ENCODE measurements at places on chromosomes 5 and 9.

DNA sequence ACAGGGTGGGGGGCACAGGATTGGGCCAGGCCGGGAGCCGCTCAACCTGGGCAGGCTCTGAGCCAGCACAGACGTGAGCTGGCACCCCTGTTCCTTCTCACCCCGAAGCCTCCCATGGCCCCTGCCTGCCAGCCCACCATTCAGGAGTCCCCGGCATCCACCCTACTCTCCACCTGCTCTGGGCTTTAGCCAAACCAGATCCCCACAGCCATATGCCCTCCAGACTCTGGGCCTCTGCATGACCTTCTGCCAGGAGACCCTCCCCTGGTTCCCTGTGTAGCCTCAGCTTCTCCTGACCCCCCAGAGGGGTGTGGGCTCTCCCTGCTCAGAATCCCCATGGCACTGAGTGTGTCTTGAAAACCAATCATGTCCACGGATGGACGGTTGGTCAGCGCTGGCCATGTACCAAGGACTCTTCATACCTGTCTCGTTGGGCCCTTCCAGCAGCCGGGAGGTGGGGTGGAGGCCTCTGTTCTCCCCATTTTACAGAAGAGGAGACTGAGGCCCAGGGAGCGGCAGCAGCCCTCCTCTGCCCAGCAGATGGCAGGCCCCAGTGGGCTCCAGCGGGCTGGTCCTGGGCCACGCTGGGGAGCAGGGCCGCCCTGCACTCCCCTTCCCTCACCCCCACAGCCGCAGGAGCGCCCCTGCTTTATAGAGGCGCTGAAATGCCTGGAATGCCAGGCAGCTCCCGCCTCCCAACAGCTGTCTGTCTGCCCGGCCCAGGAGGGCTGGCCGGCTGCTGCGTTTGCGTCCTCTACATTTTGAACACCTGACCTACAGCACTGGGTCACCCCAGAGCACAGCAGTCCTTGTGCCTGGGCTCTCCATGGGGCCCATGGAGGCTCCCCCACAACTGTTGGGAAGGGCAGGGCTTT lies 3.5 kb upstream of the MYMK start:
- DNase-seq, result no peak

- DNase-seq, result no peak
These were observed 54.1 kb downstream of the AP3S1 start for GRCh38 chr5:115895821-115896220.

- no peak for DNase-seq
These were observed 207.0 kb upstream of the ACO1 start for GRCh38 chr9:32177396-32177795.

DNA sequence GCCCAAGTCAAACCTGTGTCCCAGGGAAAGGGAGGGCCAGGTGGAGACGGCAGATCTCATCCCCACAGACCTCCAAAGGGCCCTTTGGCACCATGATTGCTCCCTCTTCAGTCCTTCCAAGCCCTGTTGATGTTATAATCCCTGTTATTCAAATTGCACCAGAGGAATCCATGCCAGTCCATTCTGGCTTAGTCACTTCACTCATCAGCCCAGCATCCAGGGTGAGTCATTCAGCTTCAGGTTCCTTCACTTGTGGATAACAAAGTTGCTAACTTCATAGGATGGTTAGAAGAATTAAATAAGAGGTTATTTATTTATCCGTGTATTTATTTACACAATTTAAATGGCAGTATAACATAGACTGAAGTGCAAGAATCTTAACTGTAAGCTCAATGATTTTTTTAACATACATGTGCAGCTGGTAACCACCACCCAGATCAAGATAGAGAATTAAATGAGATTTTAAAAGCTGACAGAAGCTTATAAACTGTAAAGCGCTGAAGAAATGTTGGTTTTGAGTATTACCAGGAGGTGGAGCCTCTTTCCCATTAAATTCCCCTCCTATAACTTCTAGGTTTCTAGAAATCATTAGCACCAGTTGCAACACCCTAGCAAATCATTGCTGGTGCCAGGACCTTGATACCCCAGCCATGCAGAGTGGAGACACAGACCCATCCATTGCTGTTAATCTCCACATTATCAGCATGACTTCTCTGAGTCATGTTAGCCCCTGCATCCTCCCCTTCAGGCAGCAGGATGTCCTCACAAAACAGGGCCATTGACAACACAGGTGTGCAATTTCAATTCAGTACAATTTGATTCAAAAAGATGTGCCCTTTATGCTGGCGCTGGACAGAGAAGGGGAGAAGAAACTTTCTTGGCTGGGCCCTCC lies 77.4 kb downstream of the SEC61B start:
- DNase-seq, result no peak

- DNase-seq, result no peak
These were observed 15.6 kb upstream of the SPATA24 start for GRCh38 chr5:139419226-139420192.

DNA sequence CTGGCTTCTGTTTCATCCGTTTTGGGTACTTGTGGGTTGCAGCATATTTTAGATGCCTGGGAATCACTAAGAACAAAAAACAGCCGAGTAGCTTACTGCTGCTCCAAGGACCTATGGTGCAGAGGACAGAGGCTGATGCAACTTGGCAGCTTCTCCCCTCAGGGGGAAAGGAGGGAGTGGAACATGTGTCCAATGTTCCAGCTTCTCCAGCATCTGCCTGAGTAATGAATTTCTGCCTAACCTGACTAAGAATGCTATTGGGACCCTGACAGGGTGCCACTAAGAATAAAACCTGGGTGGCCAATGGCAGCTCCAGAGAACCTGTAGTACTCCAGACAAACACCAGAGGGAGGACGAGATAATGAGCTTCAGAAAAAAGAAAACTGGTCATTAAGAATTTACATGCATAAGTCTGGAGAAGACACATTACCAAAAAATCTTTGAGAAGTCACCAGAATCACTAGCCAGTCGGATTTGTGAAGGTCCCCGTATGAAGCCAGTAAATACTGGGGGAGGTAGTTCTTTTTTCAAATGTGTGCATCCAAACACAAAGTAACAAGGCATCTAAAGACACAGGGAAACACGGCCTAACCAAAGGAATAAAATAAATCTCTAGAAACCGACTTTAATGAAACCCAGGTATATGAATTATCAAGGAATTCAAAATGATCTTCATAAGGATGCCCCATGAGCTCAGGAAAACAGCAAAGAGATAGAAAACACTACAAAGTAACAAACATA lies 293.5 kb downstream of the HINT1 start:
- peak; percentile 62 for DNase-seq

DNA sequence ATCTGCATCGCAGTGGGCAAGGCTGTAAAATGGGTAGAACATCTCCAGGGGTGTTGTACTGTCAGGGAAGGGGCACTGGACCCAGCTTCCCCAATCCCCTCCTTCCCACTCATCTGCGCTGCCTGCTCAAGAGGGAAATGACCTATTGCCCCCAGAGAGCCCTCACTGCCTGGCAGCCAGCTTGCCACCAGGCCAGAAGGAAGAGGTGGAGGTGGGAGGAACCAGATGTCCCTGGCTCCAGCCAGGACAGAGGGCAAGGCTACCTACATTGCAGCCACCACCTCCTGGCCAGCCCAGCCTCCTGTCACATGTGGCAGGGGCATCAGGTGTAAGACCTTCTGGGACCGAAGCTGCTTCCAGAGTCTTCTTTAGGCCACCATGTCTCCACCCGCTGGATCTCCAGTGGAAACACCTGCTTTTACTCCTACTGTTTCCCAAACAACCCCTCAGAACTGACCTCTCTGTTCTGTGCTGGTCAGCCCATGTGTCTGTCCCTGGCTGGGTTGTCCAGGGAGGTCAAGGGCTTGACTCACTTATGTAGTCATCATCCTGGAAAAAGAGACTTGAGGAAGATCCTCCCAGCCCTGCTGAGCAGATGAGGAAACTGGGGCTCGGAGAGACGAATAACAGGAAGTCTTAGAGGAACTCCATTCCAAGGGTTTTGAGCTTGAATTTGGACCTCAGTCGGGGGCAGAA lies 42.3 kb downstream of the JADE2 start:
- DNase-seq, result no peak

- no peak for DNase-seq
These were observed 89.4 kb downstream of the RGS7BP start for GRCh38 chr5:64595031-64595855.

- no peak for DNase-seq
These were observed 88.7 kb upstream of the ASS1 start for GRCh38 chr9:130356033-130356432.

DNA sequence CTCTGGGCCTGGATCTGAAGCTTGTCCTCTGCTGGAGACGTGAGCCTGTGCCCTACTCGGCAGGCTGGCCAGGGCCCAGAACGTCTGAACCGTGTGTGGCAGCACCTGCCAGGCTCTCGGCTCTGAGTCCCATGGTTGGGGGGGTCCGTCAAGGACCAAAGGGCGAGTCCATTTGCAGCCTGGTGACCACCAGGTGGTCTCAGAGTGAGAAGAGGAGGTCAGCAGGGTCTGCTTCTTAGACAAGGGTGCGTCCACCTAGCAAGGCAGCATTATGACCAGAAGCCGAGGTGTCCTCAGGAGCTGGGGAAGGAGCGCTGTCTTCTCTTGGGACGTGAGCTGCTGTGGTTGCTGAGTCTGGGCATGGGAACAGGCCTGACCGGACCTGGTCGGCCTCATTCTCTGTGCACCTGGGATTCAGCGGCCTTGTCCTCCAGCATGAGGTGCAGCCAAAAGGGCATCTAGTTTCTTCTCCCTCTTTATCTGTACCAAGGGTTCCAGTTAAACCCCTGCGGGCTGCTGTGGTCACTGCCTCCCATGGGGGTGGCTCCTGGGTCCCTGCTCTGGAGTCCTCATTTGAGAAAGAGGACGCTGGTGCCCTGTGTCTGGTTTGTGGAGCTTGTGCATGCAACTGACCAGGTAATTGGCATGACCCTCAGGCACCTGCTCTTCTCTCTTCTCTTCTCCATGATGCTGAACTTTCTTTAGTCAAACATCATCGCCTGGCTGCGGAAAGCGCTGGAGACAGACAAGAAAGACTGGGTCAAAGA lies 14.4 kb downstream of the EXOC3 start:
- no peak for DNase-seq

GRCh38 chr9:75083188-75083970 lies 4.6 kb downstream of the NMRK1 start:
- peak; percentile 39 for DNase-seq

GRCh38 chr5:72093824-72094223 lies 13.5 kb upstream of the MAP1B start:
- DNase-seq, result no peak

- no peak for DNase-seq
These were observed 51.0 kb upstream of the PIP5K1B start for GRCh38 chr9:68654075-68654474.

DNA sequence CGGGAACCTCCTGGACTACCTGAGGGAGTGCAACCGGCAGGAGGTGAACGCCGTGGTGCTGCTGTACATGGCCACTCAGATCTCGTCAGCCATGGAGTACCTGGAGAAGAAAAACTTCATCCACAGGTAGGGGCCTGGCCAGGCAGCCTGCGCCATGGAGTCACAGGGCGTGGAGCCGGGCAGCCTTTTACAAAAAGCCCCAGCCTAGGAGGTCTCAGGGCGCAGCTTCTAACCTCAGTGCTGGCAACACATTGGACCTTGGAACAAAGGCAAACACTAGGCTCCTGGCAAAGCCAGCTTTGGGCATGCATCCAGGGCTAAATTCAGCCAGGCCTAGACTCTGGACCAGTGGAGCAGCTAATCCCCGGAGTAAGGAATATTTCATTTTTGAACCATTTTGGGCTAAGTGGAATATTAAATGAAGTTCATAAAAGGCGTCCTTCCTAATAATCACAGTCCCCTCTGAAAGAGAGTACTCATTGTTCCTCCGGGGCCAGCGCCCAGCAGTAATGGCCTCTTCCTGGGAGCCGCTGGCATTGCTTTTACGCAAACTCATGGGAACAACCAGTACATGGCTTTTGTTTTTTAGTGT lies 23.6 kb downstream of the QRFP start:
- no peak for DNase-seq

GRCh38 chr5:170509348-170509660 lies 5.5 kb downstream of the KCNIP1 start:
- DNase-seq, result no peak

GRCh38 chr5:42993516-42994245 lies 46.4 kb downstream of the ANXA2R start:
- peak; percentile 82 for DNase-seq

DNA sequence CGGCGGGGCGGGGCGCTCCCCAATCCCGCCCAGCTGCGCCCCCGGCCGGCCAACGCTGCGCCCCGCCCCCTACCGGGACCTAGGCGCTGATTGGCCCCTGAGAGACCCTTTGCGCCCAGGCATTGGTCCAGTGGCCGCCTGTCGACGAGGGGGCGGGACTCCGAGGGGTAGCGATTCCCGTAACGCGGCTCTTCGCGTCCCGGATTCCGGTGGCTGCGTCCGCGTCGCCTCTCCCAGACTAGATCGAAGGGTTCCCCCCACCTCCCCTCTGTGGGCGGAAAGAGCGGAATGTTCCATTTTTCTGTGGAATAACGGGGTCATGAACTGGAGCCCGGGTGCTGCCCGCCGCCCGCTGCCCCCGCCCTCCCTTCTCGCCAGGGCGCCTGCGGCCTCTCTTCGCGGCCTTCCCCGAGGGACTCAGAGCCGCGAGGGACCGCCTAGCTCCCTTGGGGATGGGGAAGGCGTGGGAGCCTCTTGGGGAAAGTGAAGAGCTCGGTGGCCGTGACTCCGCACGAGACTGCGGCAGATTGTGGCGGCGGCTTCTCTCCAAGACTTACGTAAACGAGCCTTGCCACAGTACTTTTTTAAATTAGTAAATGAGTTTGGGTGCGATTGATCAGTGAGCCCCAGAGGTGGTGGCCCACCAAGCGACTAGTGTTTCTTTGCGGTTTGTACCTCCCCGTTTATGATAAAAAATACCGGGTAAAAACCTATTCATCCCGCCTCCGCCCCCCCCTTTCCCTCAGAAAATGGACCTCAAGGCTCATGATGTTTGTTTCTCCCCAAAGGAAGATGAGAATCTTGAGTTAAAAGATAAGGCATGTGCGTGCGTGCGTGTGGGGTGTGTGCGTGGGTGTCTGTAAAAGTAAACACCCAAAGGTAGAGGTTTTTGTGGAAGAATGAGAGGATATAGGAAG lies 493 bp upstream of the IL6ST start:
- peak; percentile 94 for DNase-seq

DNA sequence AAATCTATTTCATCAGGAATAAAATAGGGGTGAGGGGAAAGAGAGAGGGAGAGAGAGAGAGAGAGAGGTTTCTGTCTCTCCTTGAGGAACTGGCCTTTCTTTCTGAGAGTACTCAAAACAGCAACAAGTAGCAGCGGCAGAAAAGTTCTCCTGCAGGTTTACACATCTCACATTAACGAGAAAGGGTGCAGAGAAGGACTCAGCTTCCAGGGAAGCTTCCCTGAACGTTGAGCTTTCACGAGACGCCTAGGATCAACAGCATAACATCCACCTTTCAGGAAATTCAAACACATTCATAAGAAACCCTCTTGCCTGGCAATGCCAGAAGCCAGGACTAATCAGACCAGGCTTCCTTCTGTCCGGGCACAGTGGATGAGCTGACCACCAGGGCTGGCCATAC lies 162.9 kb downstream of the ZDHHC21 start:
- no peak for DNase-seq

DNA sequence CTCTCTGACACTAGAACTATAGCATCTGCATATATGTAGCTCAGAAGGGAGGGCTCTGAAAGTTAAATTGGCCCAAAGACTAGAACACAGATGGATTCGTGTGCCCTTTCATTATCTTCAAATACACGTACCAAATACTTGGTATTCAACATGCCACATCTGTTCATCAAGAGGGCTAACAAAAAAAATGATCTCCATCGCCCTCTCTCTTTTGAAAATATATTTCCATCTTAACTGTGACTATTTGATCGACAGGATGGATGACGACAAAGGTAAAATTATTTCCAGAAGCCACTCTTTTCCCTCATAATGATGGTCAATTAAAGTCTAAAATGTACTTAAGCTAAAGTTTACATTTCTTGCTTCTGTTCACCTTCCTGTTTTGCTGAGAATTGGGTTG lies 77.0 kb downstream of the SEMA6A start:
- DNase-seq, result no peak
